Stomach (tissue), 19 donors: ENCODE measurements at places on chromosomes 12 and 14. TPM values are rescaled to one million over a fixed set of nuclear protein-coding genes. Genes with fewer than 3 reads are reported as not detected.

DNA sequence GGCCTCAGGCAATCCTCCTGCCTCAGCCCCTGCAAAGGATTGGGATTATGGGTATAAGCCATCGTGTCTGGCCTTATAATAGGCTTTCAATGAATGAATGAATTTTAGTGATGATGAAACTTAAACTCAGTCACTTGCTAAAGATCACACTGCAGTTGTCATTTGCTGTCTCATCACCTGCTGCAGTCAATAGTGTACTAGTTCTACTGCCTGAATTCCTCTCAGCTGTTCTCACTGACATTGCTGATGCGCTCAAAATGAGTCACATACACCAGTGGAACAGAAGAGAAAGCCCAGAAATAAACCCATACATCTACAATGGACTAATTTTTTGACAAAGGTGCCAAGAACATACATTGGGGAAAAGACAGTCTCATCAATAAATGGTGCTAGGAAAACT lies 5.6 kb upstream of the SYNJ2BP start:
- H3K27me3 ChIP-seq: no peaks in the 10 kb centered on the region
- H3K4me1 ChIP-seq: no peaks in the 10 kb centered on the region
- no peak for DNase-seq
- no peak overlapping the region for H3K27ac ChIP-seq

DNA sequence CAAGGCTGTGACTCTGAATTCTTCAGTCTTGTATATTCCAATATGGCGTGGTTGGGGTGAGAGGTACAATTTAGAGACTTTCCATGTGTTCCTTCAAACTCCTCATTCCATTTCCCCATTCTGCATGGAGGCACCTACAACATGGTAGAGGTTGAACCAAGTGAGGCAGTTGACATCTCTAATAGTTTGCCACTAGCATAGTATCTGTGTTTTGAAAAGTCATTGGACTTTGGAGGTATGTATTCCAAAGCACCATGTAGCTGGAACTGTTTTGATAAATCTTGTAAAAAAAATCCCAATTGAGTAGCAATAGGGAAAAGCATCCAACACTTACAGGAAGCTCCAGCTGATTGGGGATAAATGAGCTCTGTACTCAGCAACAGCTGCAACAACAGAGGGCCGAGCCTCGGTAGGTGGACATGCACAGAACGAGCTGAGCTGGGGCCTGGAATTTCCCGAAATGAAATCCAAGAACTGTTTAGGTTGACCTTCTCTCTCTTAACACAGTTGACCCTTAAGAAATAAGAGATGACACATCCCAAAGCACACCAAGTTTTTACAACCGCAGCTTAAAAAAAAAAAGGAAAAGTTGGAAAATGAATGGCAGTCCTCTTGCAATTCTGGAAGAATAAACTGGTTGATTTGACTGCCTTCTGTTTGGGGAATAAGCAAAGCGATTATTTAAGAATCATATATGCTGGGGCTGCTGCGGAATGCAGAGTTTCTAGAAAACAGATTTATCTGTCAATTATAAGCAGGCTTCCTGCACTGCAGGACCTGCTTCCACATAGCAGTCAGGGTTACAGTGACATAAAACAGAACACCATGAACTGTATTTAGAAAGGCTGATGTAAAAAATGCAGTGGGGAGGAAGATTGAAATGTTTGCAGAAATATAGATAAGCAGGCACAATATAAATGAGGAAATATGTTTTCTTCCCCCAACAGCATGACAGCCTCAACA lies 194.6 kb upstream of the KRR1 start:
- no peak for DNase-seq
- no peaks in the 10 kb centered on the region for H3K36me3 ChIP-seq
- H3K4me1 ChIP-seq: peaks cover 16% of the 10 kb centered on the region
- no peaks in the 10 kb centered on the region for H3K27me3 ChIP-seq
- peak overlapping the region; percentile 52 for H3K27ac ChIP-seq

Gene RTL1
- not detected for total RNA-seq

- H3K36me3 ChIP-seq: no peaks in the 10 kb centered on the region
- no peaks in the 10 kb centered on the region for H3K27me3 ChIP-seq
- no peak overlapping the region for H3K27ac ChIP-seq
- H3K4me1 ChIP-seq: no peaks in the 10 kb centered on the region
These were observed 170.7 kb downstream of the ESRRB start for GRCh38 chr14:76546426-76547221.

Gene DYRK4
- 25.9 TPM for total RNA-seq

GRCh38 chr12:110763583-110763982 lies 20.9 kb upstream of the PPP1CC start:
- H3K36me3 ChIP-seq: no peaks in the 10 kb centered on the region
- no peak overlapping the region for H3K27ac ChIP-seq
- no peak for DNase-seq
- H3K27me3 ChIP-seq: no peaks in the 10 kb centered on the region
- peaks cover 9% of the 10 kb centered on the region for H3K4me1 ChIP-seq

Gene AICDA
- not detected for total RNA-seq

- DNase-seq: no peak
- no peak overlapping the region for H3K27ac ChIP-seq
- no peaks in the 10 kb centered on the region for H3K27me3 ChIP-seq
- H3K4me1 ChIP-seq: peaks cover 89% of the 10 kb centered on the region
- no peak overlapping the region for H3K4me3 ChIP-seq
- peaks cover 51% of the 10 kb centered on the region for H3K36me3 ChIP-seq
These were observed 6.2 kb downstream of the KHNYN start for GRCh38 chr14:24435998-24436354.

- no peak for DNase-seq
- H3K4me1 ChIP-seq: no peaks in the 10 kb centered on the region
- H3K27ac ChIP-seq: peak within 1 kb of the TSS; percentile 15
- no peaks in the 10 kb centered on the region for H3K36me3 ChIP-seq
- no peaks in the 10 kb centered on the region for H3K27me3 ChIP-seq
These were observed at the start of gene NINJ2 for GRCh38 chr12:663293-663871. Gene NINJ2 (minus strand): TSS chr12:663445. CDS start chr12:663360, 85 bp downstream.

DNA sequence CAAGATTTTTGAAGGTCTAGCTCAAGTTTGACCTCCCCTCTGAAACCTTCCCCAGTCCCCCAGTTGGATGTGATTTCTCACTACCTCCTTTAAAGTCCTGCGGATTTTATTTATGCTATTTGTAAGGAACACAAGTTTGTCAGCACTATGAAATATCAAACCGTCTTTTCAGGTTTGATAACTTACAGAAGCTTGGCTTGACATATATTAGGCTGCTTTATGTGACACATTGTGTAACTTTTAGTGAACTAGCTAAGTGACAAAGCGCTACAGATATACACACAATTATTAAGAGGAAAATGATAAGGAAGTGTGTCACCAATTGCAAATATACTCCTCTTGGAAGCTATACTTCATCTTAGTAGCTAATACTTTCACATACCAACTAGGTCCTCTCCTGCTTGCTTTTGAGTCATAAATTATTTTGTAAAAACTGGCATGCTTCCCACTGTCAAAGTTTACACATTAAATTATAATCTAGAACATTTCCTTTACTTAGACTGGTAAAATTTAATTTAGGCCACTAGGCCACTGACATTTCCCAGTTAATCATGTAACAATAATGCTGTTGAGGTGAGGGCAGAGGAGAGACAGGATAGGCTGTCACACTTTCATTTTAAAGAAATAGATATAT lies 149.5 kb downstream of the TMTC3 start:
- peaks cover 8% of the 10 kb centered on the region for H3K4me1 ChIP-seq
- H3K36me3 ChIP-seq: no peaks in the 10 kb centered on the region
- DNase-seq: no peak
- H3K27me3 ChIP-seq: no peaks in the 10 kb centered on the region
- no peak overlapping the region for H3K27ac ChIP-seq
- no peak overlapping the region for H3K4me3 ChIP-seq

Gene CD9
- 154 TPM for total RNA-seq

DNA sequence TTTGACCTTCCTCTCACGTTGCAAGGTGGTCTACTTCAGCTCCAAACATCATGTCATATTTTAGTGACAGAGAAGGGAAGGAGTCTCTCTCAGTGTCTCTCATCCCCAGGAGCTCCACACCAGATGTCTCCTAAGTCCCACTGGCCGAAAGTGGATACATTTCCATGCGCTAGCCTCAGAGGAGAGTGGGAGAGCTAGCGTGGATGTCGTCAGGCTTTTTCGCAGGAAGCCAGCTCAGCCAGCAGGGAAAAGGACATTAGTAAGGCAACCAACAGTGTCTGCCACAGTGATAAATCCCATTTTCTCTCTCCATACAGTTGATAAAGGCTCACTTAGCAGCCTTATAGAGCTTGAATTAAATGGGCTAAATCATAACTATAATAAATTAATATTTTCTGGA lies 155.7 kb downstream of the PELI2 start:
- no peaks in the 10 kb centered on the region for H3K36me3 ChIP-seq
- no peaks in the 10 kb centered on the region for H3K27me3 ChIP-seq
- H3K27ac ChIP-seq: no peak overlapping the region
- no peak for DNase-seq

Gene TAS2R30
- total RNA-seq: not detected

Gene KCNC2
- not detected for total RNA-seq

DNA sequence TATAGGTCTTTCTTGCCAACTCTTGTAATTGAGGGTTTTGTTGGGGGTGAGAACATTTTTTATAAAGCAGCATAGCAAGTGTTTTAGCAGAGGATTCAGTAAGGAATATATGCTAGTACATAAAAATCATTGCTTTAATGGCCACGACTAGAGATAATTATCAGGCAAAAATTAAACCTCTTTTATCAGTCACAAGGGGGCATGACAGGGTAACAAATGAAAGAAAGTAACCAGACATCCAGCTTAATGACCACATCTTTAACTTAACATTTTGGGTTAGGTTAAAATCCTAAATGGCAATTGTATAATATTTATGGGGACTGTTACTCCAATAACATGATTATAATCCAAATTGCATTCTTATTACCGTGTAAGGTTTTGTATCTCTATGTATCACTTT lies 119.6 kb downstream of the LRRIQ1 start:
- H3K36me3 ChIP-seq: no peaks in the 10 kb centered on the region
- no peaks in the 10 kb centered on the region for H3K4me1 ChIP-seq
- no peak overlapping the region for H3K27ac ChIP-seq
- no peaks in the 10 kb centered on the region for H3K27me3 ChIP-seq
- H3K4me3 ChIP-seq: no peak overlapping the region
- DNase-seq: no peak

DNA sequence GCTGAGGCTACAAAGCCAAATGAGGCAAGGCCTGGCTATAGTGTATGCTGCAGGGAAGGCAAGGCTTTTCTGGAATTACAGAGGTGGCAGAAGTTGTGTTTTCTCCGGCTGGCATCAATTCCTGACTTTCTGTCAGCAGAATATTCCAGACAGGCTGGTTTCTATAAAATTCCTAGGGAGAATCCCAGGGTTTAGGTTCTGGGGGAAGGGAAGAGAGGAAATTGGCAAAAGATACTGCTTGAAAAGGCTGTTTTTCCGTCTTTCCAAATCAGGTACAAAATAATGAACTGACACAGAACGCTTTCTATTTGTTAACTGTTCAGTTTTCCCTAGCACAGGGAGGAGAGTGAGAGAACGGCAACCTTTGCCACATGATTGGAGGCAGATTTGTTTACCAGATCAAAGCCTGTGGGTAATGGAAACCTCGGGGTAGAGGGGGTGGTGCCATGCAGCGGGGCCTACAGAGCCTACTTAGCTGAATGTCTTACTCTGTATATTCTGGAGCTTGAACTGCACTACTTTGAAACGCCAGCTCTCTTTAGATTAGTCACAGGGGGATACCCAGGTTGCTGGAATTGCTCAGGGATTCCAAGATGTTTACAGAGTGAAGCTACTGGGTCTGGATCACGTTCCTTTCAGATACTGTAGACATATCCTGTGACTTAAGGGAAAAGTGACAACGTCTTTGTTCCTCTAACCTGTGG lies 65.8 kb upstream of the DACT1 start:
- no peaks in the 10 kb centered on the region for H3K4me1 ChIP-seq
- H3K27ac ChIP-seq: peak overlapping the region; percentile 5
- H3K36me3 ChIP-seq: no peaks in the 10 kb centered on the region
- H3K27me3 ChIP-seq: no peaks in the 10 kb centered on the region
- no peak overlapping the region for H3K4me3 ChIP-seq

DNA sequence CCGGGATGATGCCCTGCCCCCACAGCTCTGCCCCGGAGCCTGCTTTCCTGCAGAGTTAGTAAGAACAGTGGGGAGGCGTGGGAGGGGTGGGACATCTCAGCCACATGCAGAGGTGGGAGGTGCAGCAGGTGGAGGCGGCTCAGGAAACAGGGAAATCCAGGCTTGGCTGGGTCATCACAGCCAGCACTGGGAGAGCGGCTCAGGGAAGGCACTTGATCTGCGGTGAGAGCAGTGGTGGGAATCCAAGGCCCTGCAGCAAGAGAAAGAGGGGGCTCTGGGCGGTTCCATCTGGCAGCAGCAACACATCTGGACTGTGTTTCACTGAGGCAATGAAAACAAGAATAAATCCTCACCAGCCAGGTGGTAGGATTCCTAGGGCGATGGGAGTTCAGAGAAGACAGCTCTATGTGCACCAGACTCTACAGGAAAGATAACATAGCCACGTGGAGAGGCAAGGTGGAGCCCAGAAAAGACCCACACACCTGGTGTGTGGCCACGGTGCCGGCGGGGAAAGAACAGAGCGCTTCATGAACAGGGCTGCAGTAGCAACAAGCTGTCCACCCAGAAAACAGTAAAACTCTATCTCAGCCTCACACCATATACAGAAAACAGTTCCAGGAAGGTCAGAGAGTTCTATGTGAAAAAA lies 57.6 kb downstream of the CCDC85C start:
- no peak overlapping the region for H3K4me3 ChIP-seq
- no peaks in the 10 kb centered on the region for H3K27me3 ChIP-seq
- no peaks in the 10 kb centered on the region for H3K36me3 ChIP-seq
- DNase-seq: peak; percentile 66

GRCh38 chr12:52082988-52083637 lies 3.6 kb downstream of the SMIM41 start:
- peaks cover 11% of the 10 kb centered on the region for H3K27me3 ChIP-seq
- peaks cover 16% of the 10 kb centered on the region for H3K36me3 ChIP-seq
- H3K4me1 ChIP-seq: peaks cover 28% of the 10 kb centered on the region
- H3K27ac ChIP-seq: peak overlapping the region; percentile 79
- H3K4me3 ChIP-seq: no peak overlapping the region

Gene KLRB1
- total RNA-seq: not detected

Gene PLEKHG7
- not detected for total RNA-seq

Gene LETMD1
- 92.9 TPM for total RNA-seq

GRCh38 chr14:25053585-25053984 lies 3.6 kb upstream of the STXBP6 start:
- no peak overlapping the region for H3K27ac ChIP-seq
- peaks cover 8% of the 10 kb centered on the region for H3K4me1 ChIP-seq
- DNase-seq: no peak
- no peaks in the 10 kb centered on the region for H3K36me3 ChIP-seq

Gene RIN3
- 47.8 TPM for total RNA-seq

Gene CD4
- not detected for total RNA-seq

Gene RPS6KA5
- 16.5 TPM for total RNA-seq

Gene A2M
- total RNA-seq: 162 TPM

GRCh38 chr12:96534339-96534738 lies 45.0 kb downstream of the CFAP54 start:
- no peak for DNase-seq
- H3K4me1 ChIP-seq: no peaks in the 10 kb centered on the region
- no peaks in the 10 kb centered on the region for H3K36me3 ChIP-seq
- no peak overlapping the region for H3K4me3 ChIP-seq
- no peaks in the 10 kb centered on the region for H3K27me3 ChIP-seq
